ENCODE measurements at places on chromosomes 5 and 9.

GRCh38 chr5:66224773-66225553, 80.9 kb downstream of the SREK1 start:
- DNase-seq = no peak

GRCh38 chr5:135448071-135448739, 1.1 kb upstream of the DCANP1 start:
- DNase-seq = no peak

DNA sequence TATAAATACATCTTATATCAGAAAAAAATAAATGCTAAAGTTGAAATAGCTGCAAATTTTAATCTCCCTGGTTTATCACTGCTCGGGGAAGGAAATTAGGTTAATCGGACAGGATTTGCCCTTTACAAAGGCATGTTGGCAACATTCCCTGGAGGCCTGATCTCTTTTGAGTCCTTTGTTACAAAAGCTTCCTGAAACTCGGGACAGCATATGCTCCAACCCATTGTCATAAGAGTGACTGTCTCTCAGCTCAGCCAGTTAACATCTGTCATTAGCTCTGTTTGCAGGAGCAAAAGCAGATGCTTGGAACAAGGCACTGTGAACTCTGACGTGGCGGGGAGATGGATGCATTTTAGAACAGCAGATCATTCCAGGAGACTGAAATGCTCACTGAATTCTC, 80.6 kb downstream of the MYO10 start:
- DNase-seq = no peak

DNA sequence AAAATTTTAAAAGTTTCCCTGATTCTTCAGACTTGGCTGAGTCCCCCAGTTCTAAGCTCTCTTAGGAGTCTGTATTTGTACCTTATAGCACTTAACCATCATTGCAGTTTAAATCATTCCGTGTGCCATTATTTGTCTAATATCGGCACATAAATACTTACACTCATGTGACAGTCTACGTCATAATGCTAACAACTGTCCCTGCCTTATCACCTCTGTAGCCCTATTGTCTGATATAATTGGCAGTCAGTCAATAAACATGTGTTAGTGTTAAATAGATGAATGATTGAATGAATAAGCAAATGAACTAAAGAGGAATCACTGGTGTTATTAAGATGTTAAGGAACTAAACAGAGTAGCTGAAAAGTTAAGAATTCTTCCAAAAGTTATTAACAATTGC, 287.8 kb downstream of the EBF1 start:
- DNase-seq = no peak

GRCh38 chr5:68345171-68345570, 129.6 kb downstream of the PIK3R1 start:
- DNase-seq = no peak

- DNase-seq = no peak
Observed at GRCh38 chr5:137304226-137304874, 194.8 kb downstream of the SPOCK1 start.

- no peak for DNase-seq
Observed at GRCh38 chr5:22249209-22249729, 603.9 kb downstream of the CDH12 start.

GRCh38 chr5:133582971-133583370, 29.4 kb downstream of the FSTL4 start:
- DNase-seq = no peak

- DNase-seq = no peak
Observed at GRCh38 chr5:64384765-64385164, 121.0 kb upstream of the RGS7BP start.

DNA sequence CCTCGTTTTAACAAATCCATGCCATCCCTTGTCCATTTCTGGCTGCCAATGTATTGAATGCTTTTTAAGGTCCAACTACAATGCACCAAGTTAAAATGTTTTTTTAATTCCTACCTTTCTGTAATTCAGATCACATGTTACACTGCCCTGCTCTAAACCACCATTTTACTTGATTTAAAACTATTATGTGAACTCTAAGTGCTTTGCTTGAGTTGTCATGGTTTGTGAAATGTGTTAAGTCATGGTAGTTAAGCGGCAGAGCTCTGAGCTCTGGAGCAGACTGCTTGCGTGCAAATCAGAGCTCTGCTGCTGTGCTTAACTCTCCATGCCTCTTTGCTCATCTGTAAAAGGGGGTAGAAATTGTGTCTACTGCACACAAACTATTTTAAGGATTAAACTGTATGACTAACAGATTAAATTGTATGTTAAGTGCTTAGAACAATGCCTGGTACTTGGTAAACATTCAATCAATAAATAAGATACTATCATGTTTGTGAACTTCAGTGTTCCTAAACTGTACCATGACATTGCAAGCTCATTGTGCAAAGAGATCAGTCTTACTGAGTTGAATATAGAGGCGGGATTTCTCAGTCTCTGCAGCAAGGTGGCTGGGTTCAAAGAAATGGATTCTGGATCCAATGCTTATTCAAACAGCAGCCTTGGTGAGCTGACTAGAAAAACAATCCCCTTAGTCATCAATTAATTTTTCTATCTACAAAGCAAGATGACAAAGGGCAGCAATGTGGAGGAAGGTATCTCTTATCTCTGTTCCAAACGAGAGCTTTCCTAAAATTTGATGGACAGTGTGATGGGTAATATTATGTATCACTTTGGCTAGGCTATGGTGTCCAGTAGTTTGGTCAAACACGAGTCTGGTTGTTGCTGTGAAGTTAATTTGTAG, 16.1 kb upstream of the CMBL start:
- DNase-seq = no peak

GRCh38 chr5:132491368-132492364, 1.1 kb upstream of the IRF1 start:
- DNase-seq = peak; percentile 51

GRCh38 chr9:126347093-126347492, 20.5 kb downstream of the MVB12B start:
- DNase-seq = no peak

GRCh38 chr9:137310189-137311052, 8.3 kb upstream of the NRARP start:
- peak; percentile 20 for DNase-seq

GRCh38 chr9:38088006-38088925, 19.2 kb upstream of the SHB start:
- DNase-seq = peak; percentile 79

DNA sequence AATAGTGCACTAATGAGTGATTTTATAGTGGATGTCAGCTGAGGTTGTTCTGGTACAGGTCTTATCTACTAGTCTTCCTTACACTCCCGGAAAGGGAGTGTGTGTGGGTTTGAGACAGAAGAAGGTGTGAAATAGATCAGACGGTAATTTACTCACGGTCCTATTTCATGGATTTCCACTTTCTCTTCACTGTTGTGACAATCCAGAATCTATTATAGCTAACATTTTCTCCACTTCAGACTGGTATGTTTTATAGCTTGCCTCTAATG, 7.0 kb upstream of the C9 start:
- DNase-seq = no peak

- no peak for DNase-seq
Observed at GRCh38 chr5:7851617-7852289, 820 bp upstream of the CFAP90 start.

- DNase-seq = no peak
Observed at GRCh38 chr5:91941588-91941987, 558.5 kb upstream of the ARRDC3 start.

DNA sequence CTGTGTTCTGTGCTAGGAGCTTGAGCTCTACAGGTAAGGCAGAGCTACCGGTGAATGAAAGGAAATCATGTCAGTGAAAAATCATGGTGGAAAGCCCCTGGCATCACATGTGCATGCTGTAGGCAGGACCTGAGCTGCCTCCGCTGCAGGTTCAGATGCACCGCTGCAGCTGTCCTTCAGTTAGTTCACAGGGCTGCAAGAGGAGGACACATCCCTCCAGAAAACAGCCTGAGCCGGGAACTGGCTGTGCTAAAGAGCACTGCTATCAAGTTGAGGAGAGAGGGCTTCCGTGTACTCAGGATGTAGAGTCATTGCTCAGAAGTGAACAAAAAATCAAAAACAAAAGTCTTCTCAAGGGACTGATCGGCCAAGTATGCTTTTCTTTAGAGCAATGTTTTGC, 138.6 kb downstream of the ERCC6L2 start:
- no peak for DNase-seq

DNA sequence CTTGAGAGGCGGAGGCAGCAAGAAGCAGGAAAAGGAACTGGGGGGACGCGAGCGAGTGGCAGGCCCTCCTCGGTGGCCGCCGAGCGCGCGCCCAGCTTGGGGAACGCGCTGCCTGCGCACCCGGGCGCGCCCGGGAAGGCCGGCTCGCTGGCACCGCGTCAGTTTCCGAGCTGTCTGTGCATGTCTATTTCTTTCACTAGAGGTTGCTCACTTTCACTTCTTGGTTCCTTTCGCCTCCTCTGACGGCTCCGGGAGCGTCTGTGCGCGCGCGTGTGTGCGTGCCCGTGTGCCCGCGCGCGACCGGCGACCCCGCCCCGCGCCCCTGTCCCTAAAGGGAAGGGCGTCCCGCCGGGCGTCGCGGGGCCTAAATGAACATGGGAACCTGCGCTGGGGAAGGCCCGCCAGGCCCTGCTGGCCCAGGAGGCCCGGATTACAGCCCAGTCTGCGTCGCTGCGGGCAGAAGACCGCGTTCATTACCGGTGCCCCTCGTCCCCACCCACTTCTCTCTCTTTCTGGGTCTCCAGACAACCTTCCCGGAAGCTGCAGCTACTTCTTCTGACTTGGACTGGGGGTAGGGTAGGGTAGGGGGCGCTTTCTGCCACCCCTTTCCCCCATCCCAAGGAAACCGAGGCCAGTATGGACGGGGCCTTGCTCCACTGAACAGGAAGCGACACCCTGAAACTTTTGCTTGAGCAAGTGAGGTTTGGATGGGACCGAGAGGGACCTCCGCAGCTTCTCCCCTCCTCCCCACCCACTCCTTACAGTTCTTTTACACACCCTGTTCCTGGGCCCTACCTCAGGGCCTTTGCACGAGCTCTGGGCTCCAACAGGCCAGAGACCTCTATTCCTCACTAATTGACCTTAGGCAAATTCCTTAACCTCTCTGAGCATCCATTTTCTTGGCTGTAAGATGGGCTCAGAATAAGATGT, 205.8 kb upstream of the IER5L start:
- peak; percentile 74 for DNase-seq

- no peak for DNase-seq
Observed at GRCh38 chr9:13267743-13268142, 11.7 kb downstream of the MPDZ start.

DNA sequence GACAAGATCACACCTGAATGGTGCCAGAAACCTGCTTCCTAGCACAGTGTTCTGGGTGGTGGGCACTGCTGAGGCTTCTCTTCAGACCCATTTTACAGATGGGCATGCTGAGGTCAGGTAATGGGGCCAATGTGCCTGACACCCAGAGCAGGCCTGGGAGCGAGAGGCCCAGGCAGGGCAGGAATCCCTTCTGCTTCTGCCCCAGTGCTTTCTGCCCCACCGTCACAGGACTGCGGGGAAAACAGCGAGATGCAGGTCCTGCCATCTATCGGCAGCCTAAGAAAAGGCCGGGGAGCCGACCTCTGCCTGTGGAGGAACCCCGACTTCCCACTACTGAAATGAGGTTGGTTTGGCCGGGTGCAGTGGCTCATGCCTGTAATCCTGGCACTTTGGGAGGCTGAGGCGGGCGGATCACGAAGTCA, 22.8 kb upstream of the RNU6ATAC start:
- DNase-seq = no peak

DNA sequence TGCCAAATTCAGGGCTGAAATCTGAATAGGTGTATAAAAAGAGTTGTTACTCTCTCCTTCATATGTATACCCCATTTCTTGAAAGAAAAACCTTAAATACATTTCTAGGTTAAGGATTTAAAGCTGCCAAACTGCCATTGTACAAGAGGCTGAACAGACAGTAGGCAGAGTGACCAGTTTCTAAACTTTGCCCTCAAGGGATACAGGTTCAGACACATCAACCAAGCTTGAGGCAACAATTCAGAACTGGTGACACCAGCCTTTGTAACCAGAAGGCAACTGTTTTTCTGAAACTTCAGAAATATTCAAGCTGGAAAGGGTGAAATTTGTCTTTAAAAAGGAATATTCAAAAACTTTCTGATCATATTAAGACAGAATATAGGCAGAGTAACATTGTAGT, 47.5 kb downstream of the FAM114A2 start:
- DNase-seq = no peak

GRCh38 chr9:110173322-110173642, 34.7 kb downstream of the C9orf152 start:
- DNase-seq = peak; percentile 11

DNA sequence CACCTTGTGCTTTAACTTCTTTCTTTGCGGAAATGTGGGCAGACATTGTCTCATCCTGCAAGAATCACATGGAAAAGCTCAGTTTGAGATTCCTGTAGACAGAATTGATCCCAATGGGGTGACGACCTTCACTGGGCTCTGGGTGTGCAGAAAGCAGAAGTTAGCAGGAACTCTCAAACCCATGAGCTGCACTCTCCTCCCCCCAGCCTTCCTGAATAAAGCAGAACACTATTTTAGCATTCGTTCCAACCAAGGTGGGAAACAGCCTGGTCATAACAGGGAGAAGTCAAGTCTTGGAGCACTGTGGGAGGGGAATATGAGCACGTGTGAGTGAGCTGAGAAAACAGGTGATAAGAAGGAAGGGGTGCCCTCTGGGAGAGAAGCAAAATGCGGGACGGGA, 87.4 kb upstream of the FER start:
- no peak for DNase-seq

GRCh38 chr5:125011419-125011818, 265.0 kb upstream of the ZNF608 start:
- no peak for DNase-seq

- DNase-seq = no peak
Observed at GRCh38 chr5:133891390-133891789, 77.0 kb downstream of the C5orf15 start.

GRCh38 chr9:81031422-81032029, 657.8 kb downstream of the TLE1 start:
- no peak for DNase-seq

DNA sequence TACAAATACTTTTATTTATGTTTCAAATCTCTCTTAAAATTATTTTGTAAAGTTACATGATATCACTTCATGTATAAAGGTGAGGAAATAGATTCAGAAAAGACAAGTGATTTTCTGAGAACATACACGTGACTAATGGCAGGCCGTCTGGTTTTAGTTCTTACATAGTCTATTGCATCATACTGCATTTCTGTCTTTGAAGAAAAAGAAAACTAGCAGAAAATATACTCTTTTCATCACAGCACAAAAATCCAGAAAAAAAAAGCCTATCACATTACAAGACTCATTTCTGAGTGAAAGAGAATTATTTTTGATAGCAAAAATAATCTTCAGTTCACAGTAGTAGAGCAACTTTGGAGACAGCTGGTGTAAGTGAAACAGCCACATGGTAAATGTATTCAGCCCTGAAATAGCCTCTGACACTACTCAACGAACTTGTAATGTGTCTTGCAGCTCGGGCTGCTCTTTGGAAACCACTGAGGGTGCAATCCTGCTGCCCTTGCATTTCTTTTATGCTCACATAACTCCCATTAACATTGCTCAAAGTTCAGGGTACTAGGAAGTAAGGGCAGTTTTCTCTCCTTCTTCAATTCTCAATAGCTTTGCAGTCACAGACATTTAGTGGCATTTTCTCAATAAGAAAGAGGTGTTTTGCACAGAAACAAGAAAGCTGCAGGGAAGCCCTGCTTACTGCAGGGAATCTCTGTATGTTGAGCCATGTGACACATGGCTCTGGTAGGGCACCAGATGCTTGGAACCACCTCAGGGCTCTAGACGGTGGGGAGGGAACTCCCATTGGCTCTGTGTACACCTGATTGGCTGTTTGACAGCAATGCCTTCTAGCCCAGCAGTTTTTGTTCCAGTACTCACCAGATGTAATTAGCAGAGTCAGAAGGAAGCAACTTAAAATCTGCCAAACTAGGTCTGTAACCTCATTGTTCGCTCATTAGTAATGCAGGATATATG, 845.3 kb upstream of the PTPRD start:
- no peak for DNase-seq

GRCh38 chr5:14185326-14186058, 42.4 kb downstream of the TRIO start:
- peak; percentile 41 for DNase-seq

Data from upper lobe of left lung (tissue), 6 donors.